ENCODE measurements at places on chromosomes 5 and 9.

- no peak for DNase-seq
These were observed 28.8 kb downstream of the LHX2 start for GRCh38 chr9:124040186-124040931.

DNA sequence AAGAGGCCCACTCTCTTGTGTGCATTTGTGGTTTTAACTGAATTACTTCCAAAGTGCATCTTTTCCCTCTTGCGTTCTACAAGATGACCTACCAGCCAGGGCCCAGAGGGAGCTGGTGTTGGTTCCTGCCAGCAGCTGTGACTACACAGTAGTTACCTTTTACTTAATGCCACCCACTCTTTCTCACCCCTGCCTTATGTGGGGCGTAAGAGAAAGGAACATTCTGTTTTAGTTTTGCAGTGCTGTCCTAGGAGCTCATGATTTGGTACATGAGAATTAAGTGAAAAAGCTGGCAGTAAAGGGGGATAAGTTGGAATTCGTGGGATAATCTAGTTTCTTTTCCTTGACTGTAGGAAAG lies 45.4 kb downstream of the RCL1 start:
- no peak for DNase-seq

- no peak for DNase-seq
These were observed 217.5 kb upstream of the S1PR3 start for GRCh38 chr9:88773627-88774244.

DNA sequence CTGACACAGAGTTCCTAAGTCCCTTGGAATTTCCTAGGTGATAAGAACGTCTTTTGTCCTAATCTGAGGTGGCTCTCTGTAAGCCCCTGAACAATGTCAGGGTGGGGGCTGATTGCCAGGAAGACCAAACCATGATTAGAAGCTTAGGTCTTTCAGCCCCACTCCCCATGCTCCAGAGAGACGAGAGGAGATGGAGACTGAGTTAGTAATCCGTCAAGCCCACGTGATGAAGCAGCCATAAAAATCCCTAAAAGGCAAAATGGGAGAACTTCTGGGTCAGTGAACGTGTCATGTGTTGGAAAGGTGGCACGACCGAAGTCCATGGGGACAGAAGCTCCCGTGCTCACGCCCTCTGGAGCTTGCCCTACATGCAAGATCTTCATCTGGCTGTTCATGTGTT lies 85.6 kb downstream of the RAD23B start:
- DNase-seq: no peak

DNA sequence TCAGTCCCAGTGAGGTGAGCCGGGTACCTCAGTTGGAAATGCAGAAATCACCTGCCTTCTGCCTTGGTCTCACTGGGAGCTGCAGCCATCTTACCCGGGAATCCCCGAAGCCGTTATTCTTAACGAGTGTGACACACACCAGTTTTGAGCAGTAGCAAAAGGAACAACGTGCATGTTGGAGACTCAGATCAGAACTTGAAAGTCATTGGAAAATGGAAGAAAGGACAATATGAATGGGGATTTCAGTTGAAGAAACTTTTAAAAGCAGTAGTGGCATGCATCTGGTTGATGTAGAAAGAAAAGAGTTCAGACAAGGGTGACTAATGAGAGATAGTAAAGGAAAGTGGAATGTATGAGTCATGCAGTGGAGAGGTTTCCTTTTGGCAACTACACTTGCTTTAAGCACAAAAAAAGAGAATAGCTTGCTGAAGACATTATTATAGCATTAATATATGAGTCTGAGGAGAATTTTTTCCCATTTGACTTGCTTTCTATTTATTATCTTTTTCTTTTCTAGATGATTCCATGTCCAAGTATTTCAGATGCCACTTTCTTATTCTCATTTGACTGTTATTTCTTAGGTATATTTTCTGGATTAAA lies 44.4 kb upstream of the ANKDD1B start:
- DNase-seq: no peak

DNA sequence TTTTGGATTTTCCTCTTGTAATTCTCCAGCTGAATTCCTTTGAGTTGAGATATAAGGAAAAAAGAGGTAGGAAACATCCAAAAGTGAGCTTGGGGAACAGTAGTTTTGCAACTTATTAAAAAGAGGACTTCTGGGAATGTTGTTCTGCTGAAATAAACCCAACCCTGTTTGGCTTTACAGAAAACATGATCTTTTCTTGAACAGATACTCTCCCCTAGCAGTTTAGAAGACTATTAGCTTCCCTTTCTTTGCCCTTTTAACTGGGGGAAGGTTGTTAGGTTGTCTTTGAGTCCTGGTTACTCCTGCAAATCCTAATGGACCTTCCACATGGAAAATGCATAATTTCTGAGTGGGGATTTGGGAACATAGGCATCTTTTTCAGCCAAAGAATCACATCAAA lies 168.7 kb upstream of the RPS23 start:
- no peak for DNase-seq

GRCh38 chr5:110909950-110910349 lies 161.6 kb upstream of the TSLP start:
- no peak for DNase-seq

DNA sequence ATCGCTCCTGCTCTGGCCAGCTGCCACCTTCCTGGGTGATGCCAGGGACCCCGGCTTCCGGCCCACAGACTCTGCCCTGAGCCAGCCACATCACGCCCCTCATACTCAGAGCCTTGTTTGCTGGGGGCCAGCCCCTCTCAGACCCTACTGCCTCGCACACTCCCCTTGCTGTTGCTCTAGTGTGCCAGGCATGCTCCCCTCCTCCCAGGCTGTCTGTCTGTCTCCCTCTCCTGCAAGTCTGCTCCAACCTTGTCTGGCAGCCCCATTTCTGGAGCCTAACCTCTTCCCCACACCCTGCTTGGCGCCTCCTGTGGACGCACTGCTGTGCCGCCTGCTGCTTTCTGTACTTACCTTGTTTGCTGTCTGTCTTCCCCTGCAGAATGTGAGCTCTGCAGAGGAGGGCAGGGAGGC lies 184.7 kb downstream of the HSPA4 start:
- no peak for DNase-seq

DNA sequence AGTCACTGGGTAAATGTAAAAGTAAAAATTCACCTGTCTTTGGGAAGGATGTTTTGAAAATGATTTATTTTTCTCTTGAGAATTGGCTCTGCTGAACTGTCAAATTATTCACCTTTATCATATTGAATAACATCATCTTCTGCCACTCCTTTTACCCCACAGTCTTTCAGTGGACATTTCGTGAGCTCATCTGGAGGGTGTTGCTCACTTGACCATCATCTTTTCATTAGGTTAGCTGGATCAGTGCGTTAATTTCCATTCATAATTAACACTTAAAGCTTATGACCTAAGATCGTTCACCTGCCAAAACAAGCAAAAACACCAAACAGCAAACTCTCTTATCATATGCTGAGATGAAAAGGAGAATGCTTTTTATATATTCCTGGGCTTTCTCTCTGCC lies 53.4 kb upstream of the TNFAIP8 start:
- no peak for DNase-seq

DNA sequence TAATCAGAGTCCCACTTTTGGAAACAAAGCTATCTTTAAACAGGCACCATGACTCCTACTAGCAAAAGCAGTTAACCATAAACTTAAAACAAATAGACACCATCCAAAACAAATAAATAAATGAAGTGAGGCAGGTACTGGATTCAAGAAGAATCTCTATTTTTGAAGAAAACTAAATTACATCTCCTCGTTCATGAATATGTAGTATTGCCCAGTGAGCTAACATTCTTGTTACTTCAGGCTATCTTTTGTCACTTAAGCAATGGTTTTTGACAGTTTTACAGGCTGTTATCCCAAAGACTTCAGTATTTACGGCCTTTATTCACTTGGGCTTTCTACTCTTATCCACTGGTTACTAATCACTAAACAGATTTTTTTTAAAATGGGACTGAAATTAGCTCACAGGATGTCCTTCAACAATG lies 242.5 kb downstream of the MLLT3 start:
- no peak for DNase-seq

- no peak for DNase-seq
These were observed 66.9 kb downstream of the MAN2A1 start for GRCh38 chr5:109756543-109757185.

GRCh38 chr9:33354651-33355211 lies 47.6 kb downstream of the AQP7 start:
- DNase-seq: no peak

DNA sequence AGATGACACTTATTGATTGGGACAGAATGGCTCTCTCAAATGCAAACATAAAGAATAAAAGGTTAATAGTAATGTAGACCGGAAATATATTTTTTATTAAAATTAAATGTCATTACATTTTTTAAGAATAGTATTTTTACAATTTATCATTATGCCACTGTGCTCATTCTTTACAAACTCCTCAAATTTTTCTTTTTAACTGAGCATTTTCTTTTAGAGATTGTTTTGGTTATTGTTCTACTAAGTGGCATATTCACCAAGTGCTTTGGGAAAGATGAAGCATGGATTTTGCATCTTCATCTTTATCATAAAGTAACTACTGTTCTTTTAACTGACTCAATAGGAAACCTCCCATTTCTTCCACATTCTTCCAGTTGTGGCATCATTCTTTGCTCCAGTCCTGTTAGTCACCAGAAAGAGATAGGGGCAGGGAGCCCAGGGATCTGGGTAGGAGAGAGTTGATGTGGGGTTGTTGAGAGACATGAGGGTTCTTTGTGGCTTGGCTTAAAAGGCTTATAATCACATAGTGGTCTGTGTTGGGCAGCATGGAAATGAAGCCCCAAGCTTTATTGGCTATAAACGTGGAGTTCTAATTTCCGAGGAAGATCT lies 69.8 kb downstream of the SYK start:
- DNase-seq: no peak

- DNase-seq: no peak
These were observed 201.7 kb downstream of the KDM4C start for GRCh38 chr9:6959270-6960000.

DNA sequence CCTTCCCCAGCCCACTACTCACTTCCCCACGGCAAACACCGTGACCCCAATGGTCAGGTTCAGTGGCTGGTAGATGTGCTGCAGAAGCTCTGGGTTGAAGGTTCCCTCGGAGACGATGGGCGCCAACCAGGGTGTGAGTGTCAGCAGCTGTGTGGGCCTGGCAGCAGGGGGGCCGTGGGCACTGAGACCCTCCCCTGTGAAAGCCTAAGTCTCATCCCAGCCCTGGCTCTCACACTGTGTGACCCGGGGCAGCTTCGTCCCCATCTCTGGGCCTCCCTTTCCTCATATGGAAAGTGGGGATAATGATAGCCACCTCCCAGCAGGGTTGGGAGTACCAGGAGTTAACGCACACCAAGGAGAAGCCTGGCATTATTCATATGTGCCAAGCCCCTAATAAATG lies 8.6 kb downstream of the GBGT1 start:
- DNase-seq: no peak

DNA sequence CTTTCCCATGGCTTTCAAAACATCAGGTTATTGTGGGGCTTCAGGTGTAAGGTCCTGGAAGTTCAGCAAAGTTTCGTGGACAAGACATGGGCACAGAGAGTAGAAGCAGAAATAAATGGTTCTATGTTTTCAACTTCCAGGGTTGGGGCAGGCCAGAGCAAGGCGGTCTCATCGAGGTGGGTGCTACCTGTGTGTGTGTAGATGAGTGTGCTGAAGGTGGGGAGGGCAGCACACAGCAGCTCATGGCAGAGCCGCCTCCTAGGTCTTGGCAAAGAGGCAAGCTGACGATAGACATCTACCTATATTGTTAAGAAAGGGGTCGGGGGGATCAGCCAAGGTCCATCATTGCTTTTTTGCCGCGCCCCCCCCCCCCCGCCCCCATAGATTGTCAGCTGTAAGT lies 3.8 kb downstream of the RAB24 start:
- DNase-seq: no peak

DNA sequence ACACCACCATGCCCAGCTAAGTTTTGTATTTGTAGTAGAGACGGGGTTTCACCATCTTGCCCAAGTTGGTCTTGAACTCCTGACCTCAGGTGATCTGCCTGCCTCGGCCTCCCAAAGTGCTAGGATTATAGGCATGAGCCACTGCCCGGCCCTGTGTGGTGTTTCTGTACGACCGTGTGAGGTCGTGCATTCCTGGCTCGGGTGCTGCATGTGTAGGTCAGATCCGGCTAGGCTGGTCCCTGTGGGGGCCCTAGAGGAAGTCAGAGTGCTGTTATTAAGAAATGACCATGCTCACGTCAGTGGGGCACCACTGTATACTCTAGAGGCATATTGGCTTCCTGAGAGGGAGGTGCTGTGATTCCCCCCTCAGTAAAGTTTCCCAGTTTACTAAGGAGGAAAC lies 13.7 kb downstream of the WNK2 start:
- DNase-seq: no peak

DNA sequence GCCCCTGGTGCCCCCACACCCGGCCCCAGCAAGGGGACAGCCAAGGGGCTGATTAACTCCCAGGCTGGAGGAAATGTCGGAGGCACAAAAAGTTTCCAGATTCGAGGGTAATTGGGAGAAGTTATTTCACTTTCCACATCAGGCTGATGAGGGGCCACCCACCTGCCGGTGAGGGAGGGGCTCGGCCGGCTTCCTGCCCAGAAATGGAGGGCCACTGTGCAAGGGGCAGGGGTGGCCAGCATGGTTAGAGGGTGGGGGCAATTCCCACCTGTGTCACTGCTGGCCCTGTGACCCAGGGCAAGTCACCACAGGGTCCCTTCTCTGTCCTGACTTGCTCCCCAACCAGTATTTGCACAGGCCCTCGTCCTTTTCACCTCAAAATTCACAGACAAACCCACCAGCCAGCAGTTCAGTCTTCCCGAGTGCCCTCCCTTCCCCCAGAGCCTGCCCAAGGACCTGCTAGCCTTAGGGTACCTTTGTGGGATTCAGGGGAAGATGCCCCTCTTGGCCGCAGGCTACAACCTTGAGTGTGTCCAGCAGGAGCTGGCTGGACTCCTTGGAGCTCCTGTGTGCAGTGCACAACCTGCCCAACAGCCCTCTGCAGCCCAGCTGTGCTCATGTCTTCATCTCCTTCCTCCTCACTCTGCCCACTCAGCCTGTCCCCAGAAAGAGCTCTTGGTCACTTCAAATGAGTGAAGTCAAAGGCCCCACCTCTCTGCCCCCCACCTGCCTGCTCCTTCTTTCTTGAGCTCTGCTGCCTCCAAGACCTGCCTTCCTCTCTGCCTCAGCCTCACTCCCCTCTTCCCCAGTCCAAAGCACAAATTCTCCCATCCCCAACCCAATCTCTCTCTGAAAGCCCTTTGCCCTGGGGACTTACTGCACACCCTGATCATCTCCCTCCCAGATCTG lies 130.5 kb downstream of the BARX1 start:
- no peak for DNase-seq

GRCh38 chr5:78221964-78222451 lies 72.5 kb downstream of the AP3B1 start:
- peak; percentile 25 for DNase-seq
